ENCODE measurements at places on chromosomes 4 and X. TPM values are rescaled to one million over a fixed set of nuclear protein-coding genes. Genes with fewer than 3 reads are reported as not detected.

ANKRD17 gene
- 46.5 TPM for total RNA-seq

TIGD4 gene
- total RNA-seq: 1.6 TPM

SPIN3 gene
- 12.7 TPM for total RNA-seq

SPANXB1 gene
- total RNA-seq: not detected

MAEA gene
- total RNA-seq: 66.2 TPM

NELFA gene
- total RNA-seq: 42.0 TPM

RAB40A gene
- total RNA-seq: 0.39 TPM

MAMLD1 gene
- total RNA-seq: 8.2 TPM

RAB28 gene
- total RNA-seq: 27.7 TPM

MXRA5 gene
- 0.84 TPM for total RNA-seq

TSPYL2 gene
- 210 TPM for total RNA-seq

C4orf36 gene
- total RNA-seq: 3.8 TPM

All from tibial nerve (tissue), 4 donors.